ENCODE measurements at places on chromosomes 1 and 21.

- no peak for DNase-seq
These were observed 585.8 kb upstream of the RGS18 start for GRCh38 chr1:191572479-191572878.

- no peak for DNase-seq
These were observed 456 bp downstream of the PTPN14 start for GRCh38 chr1:214550857-214551435.

GRCh38 chr1:56539520-56539931 is 39.8 kb downstream of the PLPP3 start:
- no peak for DNase-seq

DNA sequence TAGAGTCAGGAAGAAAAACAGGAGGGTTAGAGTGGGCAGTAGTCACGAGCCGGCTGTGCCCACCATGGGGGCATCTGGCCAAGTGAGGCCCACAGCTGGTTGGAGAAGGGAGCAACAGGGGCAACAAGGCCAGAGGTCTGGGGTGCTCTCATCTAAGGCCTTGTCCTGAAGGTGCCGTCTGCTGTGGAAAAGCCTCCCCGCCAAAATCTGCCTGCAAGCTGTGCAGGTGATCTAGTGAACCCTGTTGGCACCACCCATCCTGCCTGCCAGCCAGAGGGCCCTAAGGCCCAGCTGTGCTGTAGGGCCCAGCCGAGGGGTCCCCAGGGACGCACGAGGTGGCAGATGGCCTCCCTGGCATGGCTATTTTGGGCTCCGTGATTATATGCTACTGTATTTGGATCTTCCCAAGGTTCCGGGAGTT is 51.3 kb downstream of the LGR6 start:
- DNase-seq, result no peak

DNA sequence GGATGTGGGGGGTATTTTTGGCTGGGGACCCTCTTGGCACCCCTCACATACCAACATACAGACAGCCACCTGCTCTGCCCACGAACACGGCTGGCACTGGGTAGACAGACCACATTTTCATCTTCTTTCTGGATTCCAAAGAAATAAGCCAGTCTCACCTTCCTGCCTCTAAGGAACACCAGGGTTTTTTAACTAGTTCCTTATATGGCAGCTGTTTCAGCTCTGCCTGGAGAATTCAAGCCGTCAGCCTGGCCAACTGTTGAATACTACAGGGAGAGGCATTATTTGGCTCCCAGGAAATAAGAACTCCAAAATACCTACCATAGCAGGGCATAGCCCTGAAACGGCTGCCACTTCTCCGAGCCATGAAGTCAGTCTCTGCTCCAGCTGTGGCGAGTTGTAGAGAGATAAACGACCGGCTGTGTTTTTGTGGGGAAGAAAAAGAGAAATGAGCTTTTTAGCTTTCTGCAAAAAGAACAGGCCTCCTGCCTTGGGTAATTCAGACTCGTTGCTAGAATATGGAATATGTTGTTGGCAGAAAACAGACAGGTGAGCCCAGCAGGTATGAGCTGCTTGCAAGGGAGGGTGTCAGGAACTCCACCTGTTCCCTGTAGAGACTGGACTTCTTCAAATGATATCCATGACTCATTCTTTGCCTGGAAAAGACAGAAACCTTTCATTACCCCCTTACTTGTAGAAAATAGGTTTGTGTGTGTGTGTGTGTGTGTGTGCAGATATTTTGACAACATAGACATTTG is 51.8 kb downstream of the MT1HL1 start:
- DNase-seq, result no peak

DNA sequence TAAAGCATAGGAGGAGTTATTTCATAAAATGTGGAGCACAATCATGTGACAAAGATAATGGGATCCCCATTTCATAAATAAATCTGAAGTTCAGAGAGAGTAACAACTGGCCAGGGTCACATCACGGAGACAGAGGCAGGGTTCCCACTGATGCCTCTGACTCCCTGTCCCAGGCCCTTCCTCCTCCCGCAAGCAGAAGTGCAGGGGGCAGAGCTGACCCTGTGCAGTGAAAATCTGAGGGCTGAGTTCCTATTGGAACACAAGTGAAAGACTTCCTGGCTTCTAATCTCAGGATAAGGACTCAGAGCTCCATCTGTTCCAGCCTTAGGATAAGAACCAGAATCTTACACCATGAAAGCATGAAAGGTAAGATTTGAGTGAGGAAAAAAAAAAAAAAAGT is 22.0 kb downstream of the SELL start:
- no peak for DNase-seq

GRCh38 chr1:239262538-239262937 is 123.8 kb upstream of the CHRM3 start:
- DNase-seq, result no peak

- no peak for DNase-seq
These were observed 20.4 kb downstream of the C21orf91 start for GRCh38 chr21:17798796-17799195.

DNA sequence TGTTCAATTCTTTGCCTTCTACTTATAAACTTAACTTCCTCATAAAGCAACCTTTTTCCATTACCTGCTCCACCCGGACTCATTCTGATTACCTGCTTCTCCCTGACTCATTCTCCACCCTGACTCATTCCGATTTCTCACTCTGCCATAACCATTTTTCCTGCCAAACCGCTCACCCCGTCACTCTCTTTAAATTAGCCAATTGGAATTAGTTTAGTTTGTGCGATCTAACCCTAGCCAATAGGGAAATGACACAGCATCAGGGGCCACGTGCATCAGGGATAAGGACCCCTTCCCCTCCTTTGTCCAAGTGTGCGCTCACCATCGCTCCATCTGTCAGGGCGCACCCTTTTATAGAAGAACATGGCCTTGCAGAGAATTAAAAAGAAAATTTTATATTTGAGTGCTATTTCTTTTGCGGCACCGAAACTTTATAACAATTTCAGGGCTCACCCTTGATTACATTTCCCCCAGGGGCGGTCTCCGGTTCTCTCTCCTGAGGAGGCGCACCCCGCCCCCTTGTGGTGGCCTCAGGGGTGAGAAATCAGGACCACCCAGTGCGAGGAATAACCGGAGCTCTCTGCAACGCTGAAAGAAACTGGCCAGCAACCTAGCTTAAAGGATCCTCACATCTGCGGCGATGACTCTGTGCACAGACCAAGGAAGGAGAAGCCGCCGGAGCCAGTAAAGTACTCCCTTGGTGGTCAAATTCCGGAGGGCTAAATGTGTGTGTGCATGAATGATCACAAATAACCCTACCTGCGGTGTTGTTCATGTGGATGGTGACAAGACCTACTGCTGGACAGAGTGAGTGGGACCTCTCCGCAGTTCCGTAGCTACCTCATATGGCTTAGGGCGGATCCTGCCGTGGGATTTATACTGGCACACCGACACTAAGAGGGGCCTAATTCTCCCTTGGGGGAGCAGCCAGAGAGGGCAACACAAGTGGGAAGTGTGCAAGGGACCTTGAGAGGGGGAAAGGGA is 30.3 kb upstream of the CBR3 start:
- DNase-seq, result peak; percentile 70

DNA sequence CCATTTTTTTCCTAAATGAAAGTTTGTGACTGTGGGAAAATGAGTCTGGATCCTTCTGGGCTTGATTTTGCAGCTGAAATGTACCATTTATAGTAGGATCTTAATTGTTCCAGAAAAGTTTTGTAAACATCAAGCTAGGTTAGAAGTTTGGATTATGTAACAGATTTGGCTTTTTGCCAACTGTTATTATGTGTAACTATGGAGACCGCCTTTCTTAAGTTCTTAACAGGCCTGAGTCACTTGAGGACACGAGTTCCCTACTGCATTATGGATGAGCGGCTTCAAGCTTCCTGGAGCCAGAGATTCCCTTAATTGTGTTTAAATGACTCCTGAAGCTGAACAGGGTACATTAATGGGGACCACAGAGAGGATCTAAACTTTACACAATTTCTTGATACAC is 22.2 kb downstream of the SLC25A33 start:
- DNase-seq, result peak; percentile 98

DNA sequence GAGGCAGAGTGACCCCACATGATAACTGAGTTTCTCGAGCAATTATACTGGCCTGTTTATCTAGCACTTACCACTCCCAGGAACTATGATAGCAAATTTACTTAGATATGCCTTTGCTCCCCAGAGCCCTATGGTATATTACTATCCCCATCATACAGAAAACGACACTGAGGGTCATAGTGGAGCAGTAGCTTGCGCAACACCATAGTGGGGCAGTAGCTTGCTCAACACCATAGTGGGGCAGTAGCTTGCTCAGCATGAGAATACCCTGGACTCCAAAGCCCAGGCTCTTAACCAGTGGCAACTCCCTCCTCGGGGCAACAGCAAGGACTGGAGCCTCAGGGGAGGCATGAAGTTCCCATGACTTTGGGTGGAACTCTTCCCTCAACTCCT is 211.9 kb downstream of the NPHP4 start:
- no peak for DNase-seq

- no peak for DNase-seq
These were observed 14.8 kb downstream of the CD2 start for GRCh38 chr1:116769104-116769452.

GRCh38 chr1:30275926-30276764 is 447.2 kb downstream of the MATN1 start:
- DNase-seq, result no peak

- DNase-seq, result no peak
These were observed 489 bp downstream of the TNNI1 start for GRCh38 chr1:201421041-201421440.

DNA sequence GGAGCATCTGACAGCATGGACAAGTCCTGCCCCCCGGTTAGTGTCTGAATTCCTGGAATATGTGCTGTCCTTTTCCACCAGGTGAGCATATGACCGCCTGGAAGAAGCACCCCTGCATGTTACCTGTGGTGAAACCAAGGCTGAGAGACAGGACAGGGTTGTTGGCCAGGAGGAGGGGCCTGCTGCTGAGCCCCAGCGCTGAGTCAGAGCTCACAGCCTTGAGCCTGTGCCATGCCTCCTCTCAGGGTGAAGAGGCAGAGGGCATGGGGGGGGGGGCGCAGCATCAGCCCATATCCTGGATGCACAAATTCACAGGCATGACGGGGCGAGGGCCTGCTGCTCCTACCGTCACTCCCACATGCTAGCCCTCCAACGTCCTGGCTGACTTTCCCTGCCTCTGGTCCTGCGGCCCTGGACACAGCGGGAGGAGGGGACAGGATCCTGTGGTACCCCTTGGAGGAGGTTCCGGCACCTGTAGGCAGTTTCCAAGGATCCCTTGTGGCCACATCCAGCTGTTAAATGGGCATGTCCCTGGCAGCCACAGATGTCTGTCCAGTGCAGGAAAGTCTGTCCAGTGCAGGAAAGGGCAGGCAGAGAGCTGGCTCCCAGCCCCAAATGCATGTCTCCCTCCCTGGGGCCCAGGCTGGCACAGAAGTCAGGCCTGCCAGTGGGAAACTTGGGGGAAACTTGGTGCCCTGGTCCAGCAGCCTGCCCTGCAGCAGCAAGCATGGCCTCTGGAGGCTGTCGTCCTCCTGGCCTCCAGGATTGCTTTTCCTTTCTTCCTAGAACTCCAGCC is 23.9 kb downstream of the TTC34 start:
- no peak for DNase-seq

GRCh38 chr21:40208948-40209345 is 341.7 kb downstream of the PCP4 start:
- DNase-seq, result no peak

GRCh38 chr1:229209386-229209785 is 61.5 kb upstream of the RAB4A start:
- DNase-seq, result no peak

DNA sequence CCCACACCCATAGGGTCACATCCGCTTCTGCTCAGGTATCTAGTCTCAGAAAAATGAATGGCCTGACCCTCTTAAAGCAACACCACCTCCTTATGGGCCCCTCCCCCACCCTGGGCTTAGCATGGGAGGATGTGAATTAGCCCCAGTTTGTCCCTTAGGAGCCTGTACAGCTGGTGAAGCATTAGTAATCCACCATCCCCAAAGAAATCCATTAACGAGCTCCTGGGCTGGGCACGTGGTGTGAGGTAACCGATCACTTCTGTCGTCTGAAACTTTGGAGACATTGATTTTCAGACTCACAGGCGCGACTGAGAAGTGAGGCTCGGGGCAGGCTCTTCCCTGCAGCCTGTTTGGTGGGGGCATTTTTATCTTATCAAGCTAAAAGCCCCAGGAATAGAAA is 10.5 kb downstream of the RASSF5 start:
- no peak for DNase-seq

DNA sequence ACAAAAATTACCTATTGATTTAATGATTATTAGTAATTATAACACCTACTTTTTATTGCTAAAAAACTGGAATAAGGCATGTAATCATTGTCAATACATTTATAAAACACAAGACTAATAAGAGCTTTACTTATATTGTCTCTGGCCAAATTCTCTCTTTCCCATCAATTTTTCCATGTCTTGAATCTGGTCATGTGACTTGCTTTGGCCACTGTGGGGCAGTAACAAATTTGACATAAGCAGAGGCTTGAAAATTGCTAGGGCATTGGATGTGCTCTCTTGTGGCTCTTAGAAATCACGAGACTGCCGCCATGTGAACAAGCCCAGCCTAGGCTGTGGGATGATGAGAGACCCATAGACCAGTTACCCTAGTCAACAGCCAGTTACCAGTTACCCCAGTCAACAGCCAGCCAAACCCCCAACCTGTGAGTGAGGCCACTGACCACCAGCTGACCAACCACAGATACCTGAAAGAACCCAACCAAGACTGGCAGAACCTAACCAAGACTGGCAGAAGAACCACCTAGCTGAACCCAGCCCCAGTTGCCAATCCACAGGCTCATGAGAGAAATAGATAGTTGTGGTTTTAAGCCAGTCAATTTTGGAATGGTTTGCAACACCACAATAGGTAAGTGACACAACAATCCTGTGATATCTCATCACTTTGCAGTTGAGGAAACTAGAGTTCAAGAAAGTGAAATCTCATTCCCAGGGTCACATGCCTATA is 8.8 kb downstream of the KLHDC7A start:
- DNase-seq, result no peak

DNA sequence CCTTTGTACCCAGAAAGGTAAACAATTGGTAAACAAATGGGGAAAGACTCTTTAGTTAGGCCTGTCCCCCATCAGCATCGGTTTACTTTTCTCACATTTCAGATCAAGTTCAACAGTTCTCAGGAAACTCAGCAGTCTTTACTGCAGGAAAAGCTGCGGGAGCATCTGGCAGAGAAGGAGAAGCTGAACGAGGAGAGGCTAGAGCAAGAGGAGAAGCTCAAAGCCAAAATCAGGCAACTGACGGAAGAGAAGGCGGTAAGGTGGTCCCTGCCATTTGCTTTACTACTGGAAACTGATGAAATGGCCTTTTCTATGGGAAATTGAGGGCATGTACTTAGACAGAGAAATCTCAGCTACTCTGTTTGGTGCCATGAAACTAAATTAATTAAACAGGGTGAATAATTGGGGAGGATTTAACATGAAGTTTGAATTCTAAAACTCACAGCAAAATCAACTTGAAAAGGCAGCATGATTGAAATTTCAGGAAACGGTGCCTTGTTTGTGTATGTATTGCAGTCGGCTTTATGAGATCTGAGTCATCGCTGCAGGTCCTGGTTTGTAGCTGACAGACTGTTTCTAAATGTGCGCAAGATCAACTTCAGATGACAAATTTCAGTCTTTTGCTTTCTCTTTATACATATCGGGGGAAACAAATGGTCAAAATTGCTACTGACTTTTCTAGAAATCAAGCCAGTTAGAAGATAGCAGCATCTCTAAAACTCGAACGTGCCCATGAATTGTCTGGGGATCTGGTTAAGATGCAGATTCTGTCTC is 67.9 kb upstream of the EFHD2 start:
- peak; percentile 75 for DNase-seq
